Activated CD4-positive, alpha-beta memory T cell treated with anti-CD3 and anti-CD28 coated beads for 36 hours (primary cell): ENCODE measurements at places on chromosomes 7 and 10. TPM values are rescaled to one million over a fixed set of nuclear protein-coding genes. Genes with fewer than 3 reads are reported as not detected.

DNA2 gene
- total RNA-seq, result 42.0 TPM

SH2D4B gene
- not detected for total RNA-seq

BLNK gene
- total RNA-seq, result not detected

CHST15 gene
- total RNA-seq, result 0.12 TPM

SPAM1 gene
- not detected for total RNA-seq

COMMD3 gene
- total RNA-seq, result 91.4 TPM

LIPN gene
- total RNA-seq, result not detected

LBX1 gene
- total RNA-seq, result not detected

DPY19L1 gene
- 20.3 TPM for total RNA-seq

GFRA1 gene
- total RNA-seq, result not detected

- no peak overlapping the region for H3K4me3 ChIP-seq
- no peak overlapping the region for H3K27ac ChIP-seq
- no peak for DNase-seq
- no peaks in the 10 kb centered on the region for H3K36me3 ChIP-seq
- H3K4me1 ChIP-seq, result peaks cover 18% of the 10 kb centered on the region
Measured at GRCh38 chr7:157279741-157280215, 57.0 kb upstream of the DNAJB6 start.

- no peaks in the 10 kb centered on the region for H3K4me1 ChIP-seq
- H3K36me3 ChIP-seq, result no peaks in the 10 kb centered on the region
- H3K27ac ChIP-seq, result no peak overlapping the region
- peaks cover 8% of the 10 kb centered on the region for H3K27me3 ChIP-seq
- DNase-seq, result no peak
Measured at GRCh38 chr7:138049505-138050116, 26.6 kb upstream of the AKR1D1 start.

GRCh38 chr10:22308390-22308789, 7.8 kb upstream of the COMMD3 start:
- H3K4me1 ChIP-seq, result peaks cover 8% of the 10 kb centered on the region
- H3K27ac ChIP-seq, result no peak overlapping the region
- no peak overlapping the region for H3K4me3 ChIP-seq
- no peaks in the 10 kb centered on the region for H3K27me3 ChIP-seq
- peak; percentile 53 for DNase-seq

DNA sequence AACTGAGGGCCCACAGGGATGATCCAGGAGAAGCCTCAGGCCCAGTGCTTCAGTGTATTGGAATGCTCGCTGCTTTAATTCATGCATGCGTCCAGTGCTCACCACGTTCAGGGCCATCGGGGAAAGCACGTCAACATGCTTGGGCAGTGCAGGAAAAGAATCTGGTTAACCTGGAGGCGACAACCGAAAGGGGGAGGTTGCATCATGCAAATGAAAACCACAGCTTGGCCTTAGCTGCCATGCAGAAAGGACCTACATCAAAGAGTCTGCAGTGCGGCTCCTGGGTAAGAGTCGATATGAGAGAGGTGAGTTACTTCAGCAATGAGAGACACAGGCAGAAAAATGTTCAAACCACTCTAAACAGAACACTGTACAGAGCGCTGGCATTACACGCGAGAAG, 440.1 kb downstream of the KCNMA1 start:
- no peak overlapping the region for H3K4me3 ChIP-seq
- DNase-seq, result no peak
- no peaks in the 10 kb centered on the region for H3K4me1 ChIP-seq

GRCh38 chr10:68560943-68561864, 1.1 kb downstream of the TET1 start:
- H3K27me3 ChIP-seq, result peaks cover 40% of the 10 kb centered on the region
- peak overlapping the region; percentile 61 for H3K4me3 ChIP-seq
- no peak overlapping the region for H3K27ac ChIP-seq
- peak; percentile 14 for DNase-seq
- no peaks in the 10 kb centered on the region for H3K36me3 ChIP-seq

DNA sequence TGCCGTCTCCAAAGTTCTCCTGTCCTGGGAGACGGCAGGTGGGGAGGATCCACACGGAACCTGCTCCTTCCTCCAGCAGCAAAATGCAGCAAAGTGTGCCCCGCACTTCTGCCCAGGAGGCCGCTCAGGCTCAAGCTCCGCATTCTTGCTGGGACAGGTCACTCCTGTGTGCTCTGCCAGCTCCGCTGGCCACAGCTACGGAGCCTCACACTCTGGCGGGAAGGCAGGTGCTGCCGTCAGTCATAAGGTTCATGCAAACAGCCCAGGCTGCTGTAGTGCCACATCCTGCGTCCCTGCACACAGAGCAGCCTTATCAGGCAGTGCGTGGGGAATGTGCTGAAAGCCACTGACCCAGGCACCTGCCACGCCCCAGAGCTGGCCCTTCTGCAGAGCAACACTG, 22.4 kb downstream of the ADGRA1 start:
- H3K4me1 ChIP-seq, result no peaks in the 10 kb centered on the region
- H3K27ac ChIP-seq, result no peak overlapping the region
- H3K27me3 ChIP-seq, result no peaks in the 10 kb centered on the region
- no peaks in the 10 kb centered on the region for H3K36me3 ChIP-seq

DNA sequence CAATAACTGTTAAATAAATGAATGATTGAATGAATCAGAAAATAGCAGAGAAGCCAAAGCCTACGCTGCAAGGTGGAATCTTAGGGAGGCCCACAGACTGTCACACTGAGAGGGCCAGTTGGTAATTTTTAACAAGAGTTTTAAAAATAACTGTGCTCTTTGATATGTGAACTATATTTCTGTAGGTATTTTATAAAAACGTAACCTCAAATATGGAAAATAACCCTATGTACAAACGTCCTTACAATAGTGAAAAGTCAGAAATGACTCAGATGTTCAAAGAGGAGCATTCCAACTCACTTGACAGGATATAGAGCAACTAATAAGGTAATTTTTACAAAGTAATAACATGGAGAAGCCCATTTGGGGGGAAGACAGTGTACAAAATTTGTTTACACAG, 18.9 kb upstream of the TMEM273 start:
- H3K27ac ChIP-seq, result no peak overlapping the region
- peaks cover 8% of the 10 kb centered on the region for H3K27me3 ChIP-seq
- H3K4me3 ChIP-seq, result no peak overlapping the region
- peaks cover 3% of the 10 kb centered on the region for H3K4me1 ChIP-seq
- no peaks in the 10 kb centered on the region for H3K36me3 ChIP-seq

DNA sequence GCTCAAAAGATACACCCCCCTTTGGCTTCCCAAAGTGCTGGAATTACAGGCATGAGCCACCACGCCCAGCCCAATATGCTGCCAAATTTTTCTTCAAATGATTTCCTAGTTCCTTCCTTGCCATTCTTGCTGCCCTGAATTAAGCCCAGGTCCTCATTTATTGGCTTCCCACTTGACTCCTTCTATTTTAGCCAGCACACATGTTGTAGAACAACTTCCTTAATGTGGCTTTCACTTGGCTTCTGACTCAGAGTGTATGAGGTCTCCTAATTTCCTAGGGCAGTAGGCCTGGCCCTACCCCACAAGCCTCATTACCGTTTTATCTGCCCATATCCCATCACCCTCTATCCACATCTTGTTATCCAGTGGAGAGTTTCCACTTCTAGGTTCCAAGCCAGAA, 21.8 kb upstream of the HIPK2 start:
- H3K27ac ChIP-seq, result no peak overlapping the region
- peaks cover 13% of the 10 kb centered on the region for H3K4me1 ChIP-seq
- H3K27me3 ChIP-seq, result no peaks in the 10 kb centered on the region
- no peak overlapping the region for H3K4me3 ChIP-seq

DNA sequence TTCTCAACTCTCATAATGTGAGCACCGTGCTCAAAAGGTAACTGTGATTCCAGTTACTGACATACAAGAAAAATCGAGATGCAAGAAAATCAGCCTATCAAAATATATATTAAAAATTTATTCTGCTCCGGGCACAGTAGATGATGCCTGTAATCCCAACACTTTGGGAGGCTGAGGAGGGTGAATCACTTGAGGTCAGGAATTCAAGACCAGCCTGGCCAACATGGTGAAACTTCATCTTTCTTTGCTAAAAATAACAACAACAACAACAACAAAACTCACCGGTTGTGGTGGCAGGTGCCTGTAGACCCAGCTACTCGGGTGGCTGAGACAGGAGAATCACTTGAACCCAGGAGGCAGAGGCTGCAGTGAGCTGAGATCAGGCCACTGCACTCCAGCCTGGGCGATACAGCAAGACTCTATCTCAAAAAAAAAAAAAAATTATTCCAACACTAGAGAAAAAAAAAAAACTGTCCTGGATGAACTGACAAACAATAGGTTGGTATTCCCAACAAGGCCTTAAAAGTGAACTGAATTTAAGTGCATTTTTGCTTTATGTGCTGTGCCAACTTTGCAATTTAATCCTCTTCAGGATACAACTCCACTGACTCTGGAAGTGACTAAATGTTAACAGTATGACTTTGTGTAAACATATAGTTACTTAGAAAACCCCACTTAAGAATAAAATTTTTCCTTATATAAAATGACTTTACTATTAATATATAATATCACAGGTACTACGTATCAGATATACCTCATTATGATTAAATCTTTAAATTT, 51.1 kb downstream of the JMJD1C start:
- peaks cover 20% of the 10 kb centered on the region for H3K4me1 ChIP-seq
- no peaks in the 10 kb centered on the region for H3K27me3 ChIP-seq
- DNase-seq, result no peak
- no peak overlapping the region for H3K27ac ChIP-seq
- no peaks in the 10 kb centered on the region for H3K36me3 ChIP-seq

DNA sequence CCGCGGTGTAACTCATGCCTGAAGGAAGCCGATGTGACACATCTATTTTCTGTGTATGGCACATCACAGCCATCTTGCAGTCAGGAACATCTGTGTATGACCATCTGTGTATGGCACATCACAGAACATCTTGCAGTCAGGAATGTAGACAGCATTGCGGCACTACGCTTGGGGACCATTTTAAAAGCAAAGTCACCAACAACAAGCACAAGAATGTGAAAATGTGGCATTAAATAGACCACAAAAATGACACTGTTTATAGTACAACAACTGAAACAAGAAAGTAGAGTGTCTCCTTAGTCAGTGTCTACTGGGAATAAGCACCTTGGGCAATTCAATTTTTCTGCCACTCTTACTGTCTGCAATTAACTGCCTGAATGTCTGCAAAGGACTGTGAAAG, 124.4 kb downstream of the HGF start:
- H3K4me3 ChIP-seq, result no peak overlapping the region
- no peaks in the 10 kb centered on the region for H3K27me3 ChIP-seq
- no peaks in the 10 kb centered on the region for H3K36me3 ChIP-seq
